ENCODE measurements at places on chromosomes 6 and 20. TPM values are rescaled to one million over a fixed set of nuclear protein-coding genes. Genes with fewer than 3 reads are reported as not detected.

The SPTLC3 gene
- 6.9 TPM for total RNA-seq

DNA sequence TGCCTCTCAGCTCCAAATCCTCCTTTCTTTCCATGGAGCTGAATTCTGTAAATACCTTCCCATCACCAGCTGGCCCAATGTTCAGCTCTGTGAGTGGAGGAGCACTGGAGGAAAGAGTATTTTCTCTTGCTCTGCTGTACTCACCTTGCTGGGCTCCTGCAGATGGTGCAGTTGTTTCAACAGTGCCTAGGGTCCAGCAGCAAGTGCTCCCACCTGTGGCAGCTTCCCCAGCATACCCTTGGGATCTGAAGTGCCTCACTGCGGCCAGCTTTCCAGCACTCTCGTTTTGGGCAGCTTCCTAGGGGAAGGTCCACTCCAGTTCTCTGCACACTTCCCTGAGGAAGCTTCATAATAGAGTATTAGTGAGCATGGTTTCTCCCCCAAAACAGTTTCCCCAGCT, 170.9 kb downstream of the ARHGAP18 start:
- no peak for DNase-seq

GRCh38 chr20:650954-651353, 2.0 kb downstream of the SRXN1 start:
- no peak for DNase-seq

DNA sequence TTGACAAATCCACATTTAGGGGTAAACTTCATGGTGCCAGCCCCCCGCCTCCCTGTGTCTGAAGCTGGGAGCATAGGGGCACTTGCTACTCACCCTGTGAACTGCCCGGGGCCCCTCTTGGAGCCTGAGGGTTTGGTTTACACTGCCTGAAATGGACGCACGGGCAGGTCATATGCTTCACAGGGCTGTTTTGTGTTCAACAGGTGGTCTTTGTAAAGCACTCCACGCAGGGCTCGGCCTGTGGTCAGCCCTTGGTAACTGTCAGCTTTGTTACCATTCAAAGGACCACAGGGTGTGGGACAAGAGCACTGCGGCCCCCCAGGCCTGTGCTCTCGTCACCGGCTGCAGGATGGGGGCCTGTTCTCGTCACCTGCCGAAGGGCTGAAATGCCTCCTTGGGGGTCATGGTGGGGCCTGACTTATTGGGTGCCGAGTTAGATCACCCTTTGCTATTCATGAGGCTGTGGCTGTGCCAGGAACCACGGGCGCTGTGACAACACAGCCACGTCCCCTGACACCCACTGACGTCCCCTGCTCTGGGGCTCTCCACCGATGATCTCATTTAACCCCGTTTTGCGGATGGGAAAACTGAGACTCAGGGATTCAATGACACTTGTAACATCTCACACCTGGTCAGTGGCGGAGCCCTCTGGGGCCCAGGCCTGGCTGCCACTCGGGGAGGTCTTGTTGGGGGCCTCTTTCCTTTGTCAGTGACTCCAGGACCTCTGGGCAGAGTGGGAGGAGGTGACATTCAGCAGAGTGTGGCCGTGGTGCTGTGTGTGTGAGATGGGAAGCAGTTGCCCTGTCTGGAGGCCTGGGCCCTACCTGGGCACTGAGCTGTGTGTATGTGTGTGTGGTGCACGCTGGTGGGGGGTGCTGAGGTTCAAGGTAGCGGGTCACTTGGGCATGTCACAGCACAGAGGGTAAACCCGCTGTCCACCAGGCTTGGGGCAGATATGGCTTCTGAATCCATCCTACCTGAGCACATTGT, 24.9 kb downstream of the ZBP1 start:
- no peak for DNase-seq

GRCh38 chr20:21234806-21235483, 68.2 kb upstream of the XRN2 start:
- no peak for DNase-seq

GRCh38 chr6:42028234-42029061, 21.9 kb upstream of the TAF8 start:
- DNase-seq, result no peak

- no peak for DNase-seq
These were observed 394.7 kb upstream of the SULF2 start for GRCh38 chr20:48180024-48180423.

DNA sequence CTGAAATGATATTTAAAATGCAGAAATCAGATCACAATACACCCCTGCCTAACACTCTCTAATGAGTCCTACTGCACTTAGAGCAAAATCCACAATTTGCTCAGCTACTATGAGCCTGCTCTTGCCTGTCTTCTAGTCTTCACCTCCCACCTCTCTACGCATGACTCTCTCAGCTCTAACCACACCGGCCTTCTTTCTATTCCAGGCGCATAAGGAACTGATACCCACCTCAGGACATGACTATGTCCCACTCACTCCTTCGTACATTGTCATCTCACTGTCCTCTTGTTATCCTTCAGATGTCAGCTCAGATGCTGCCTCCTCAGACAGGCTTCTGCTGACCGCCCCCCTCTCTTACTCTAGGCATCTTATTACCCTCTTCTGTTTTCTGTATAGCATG, 201.0 kb upstream of the FLRT3 start:
- DNase-seq, result no peak

DNA sequence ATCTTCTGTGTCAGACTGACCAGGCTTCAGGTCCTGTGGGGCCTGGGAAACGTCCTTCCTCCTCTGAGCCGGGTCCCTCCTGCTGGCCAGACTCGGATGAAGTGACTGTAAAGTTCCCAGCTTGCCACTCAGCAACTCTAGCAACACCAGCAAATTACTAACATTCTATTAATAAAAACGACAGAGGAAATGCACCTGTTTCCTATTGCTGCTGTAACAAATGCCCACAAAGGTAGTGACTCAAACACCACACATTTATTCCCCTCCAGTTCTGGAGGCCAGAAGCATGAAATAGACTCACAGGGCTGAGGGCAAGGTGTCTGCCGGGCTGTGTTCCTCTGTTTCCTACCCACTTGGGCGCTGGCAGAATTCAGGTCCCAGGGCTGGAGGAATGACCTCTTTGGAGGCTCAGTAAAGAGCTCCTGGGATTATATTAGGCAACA, 48.8 kb downstream of the CTCFL start:
- DNase-seq, result no peak

DNA sequence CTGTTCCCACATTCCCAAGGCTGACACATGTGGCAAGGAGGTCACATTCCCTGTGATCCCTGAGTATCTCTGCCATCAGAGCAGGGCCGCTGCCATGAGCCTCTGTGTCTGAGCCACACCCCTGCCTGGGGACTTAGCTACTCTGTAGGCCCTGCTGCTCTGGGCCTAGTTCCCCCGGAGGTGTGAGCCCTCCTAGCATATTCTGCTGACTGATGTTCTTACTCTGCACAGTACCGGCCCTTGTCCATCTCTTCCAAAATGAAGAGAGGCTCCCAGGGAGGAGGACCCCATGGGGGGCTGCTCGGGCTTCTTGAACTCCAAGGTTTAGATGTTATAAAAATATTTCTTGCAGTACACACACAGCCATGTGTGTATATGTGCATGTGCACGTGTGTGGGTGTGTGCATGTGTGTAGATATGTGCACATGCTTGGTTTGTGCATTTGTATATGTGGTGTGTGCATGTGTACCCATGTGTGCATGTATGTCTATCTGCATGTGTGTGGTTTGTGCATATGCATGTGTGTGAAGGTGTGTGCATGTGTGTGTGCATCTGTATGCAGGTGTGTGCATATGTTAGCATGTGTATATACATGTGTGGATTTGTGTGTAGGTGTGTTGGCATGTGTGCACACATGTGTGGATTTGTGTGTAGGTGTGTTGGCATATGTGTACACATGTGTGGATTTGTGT, 101.2 kb downstream of the ERMARD start:
- DNase-seq, result no peak

- DNase-seq, result no peak
These were observed 147.2 kb upstream of the RPS6KA2 start for GRCh38 chr6:166774292-166774691.

All from esophagus squamous epithelium (tissue), 5 donors.